IMR-90 (cell line): ENCODE measurements at places on chromosomes 16 and 17. TPM values are rescaled to one million over a fixed set of nuclear protein-coding genes. Genes with fewer than 3 reads are reported as not detected.

DNA sequence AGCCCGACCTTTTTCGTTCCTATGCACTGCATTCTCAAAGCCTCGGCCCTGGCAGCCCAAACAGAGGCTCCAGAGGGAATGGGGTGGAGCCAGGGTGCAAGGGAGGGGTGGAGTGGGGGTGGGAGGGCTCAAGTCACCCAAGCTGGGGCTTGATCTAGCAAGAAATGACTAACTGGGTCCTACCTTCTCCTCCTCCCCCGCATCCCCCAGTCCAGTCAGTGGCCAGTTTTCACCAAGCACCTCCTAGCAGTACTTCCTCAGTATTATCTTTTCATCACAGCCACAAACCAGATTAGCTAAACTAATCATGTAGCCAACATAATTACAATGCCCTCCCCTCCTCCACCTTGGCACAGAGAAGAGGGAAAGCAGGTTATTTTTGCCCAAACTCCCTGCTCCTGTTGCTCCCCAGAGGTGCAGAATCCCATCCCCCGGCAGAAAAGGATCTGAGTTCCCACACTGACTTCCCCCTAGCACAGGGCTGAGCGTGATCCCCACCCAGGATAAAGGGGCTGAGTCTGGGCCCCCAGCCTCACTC lies 2.2 kb downstream of the JUP start:
- peak; percentile 71 for DNase-seq
- H3K27me3 ChIP-seq: 0 out of 2 replicates have a peak, but pooled peaks cover 2% of the 10 kb centered on the region
- peaks cover 22% of the 10 kb centered on the region for H3K4me1 ChIP-seq
- peak overlapping the region; percentile 25 for H3K4me3 ChIP-seq
- peak overlapping the region; percentile 23 for H3K27ac ChIP-seq

GRCh38 chr17:75898791-75899190 lies 2.0 kb upstream of the TRIM65 start:
- H3K4me3 ChIP-seq: no peak overlapping the region
- no peak overlapping the region for H3K27ac ChIP-seq
- peaks cover 7% of the 10 kb centered on the region; the same call in 1 of the 2 replicates for H3K4me1 ChIP-seq

- DNase-seq: no peak
- H3K27me3 ChIP-seq: no peaks in the 10 kb centered on the region
- no peaks in the 10 kb centered on the region for H3K4me1 ChIP-seq
- no peak overlapping the region for H3K27ac ChIP-seq
- H3K36me3 ChIP-seq: peaks cover 2% of the 10 kb centered on the region; the same call in 1 of the 2 replicates
- H3K4me3 ChIP-seq: no peak overlapping the region
Measured at GRCh38 chr17:67452681-67453554, 75.8 kb downstream of the PITPNC1 start.

DNA sequence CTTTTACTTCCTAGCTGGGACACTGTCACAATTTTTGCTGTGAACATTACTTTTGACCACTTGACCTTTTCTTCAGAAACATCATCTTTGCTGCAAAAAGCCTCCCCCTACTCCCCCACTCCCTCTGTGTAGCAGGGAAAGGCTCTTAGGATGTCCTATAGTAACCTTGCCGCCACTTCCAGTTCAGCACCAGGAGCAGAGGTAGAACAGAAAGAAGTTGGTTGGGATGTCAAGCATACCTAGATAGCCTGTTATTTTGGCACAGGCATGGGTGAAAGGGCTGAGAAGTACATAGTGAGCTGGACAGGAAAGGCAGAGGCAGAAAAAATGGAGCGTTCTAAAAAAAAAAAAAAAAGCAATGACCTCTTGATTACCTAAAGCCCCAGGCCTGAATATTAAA lies 31.3 kb downstream of the SMIM36 start:
- H3K4me3 ChIP-seq: no peak overlapping the region
- H3K36me3 ChIP-seq: no peaks in the 10 kb centered on the region
- H3K27me3 ChIP-seq: peaks cover 4% of the 10 kb centered on the region

GRCh38 chr16:48608452-48608851 lies 1.5 kb downstream of the N4BP1 start:
- H3K4me1 ChIP-seq: peaks cover 22% of the 10 kb centered on the region
- DNase-seq: no peak
- peak overlapping the region; percentile 98 for H3K4me3 ChIP-seq
- H3K27ac ChIP-seq: no peak overlapping the region
- no peaks in the 10 kb centered on the region; the same call in none of the 2 replicates for H3K36me3 ChIP-seq

DNA sequence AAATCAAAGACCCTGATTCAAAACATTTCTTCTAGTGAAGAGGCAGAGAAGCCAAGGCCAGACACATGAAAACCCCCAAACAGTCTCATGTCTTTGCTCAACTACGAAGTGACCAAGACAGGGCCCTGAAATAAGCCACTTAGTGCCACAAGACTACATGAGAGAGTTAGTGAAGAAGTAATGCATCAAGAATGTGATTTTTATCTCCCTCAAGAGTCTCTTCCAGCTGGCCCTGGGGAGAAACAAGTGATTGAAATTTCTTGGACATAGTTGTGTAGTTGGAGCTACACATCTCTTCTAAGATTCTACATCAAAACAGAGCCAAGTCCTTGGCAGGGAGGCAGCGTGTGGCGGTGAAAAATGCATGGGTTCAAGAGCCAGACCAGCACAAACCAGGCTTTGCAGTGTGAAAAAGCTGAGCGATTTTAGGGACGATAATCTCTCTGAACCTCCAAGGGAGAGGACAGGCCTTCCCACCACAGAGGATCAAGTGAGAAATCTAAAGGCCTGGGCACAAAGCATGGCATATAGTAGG lies 30.6 kb downstream of the LYRM1 start:
- no peaks in the 10 kb centered on the region for H3K27me3 ChIP-seq
- H3K4me1 ChIP-seq: no peaks in the 10 kb centered on the region; the same call in 1 of the 2 replicates
- H3K4me3 ChIP-seq: no peak overlapping the region
- no peaks in the 10 kb centered on the region for H3K36me3 ChIP-seq

- peak; percentile 11 for DNase-seq
- no peaks in the 10 kb centered on the region for H3K36me3 ChIP-seq
- H3K4me1 ChIP-seq: no peaks in the 10 kb centered on the region
- no peaks in the 10 kb centered on the region for H3K27me3 ChIP-seq
Measured at GRCh38 chr16:59192551-59193199, 458.6 kb upstream of the GOT2 start.

DNA sequence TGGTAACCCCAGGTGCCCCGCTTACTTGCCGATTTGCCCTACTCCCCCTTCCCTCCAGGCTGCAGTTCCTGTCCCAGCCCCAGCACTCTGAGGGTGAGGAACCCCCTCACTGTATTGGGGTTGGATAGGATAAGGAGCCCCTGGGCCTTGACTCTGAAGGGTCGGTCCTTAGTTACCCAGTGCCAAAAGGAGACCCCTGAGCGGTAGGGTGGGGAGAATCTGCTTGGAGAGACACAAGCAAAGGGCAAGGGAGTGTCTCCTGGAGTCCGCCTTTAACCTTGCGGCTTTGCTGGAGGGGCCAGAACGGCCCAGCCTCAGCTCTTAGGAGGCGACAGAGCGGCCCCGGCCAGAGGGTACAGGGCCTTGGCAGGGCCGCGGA lies 13.0 kb downstream of the CARD14 start:
- peaks cover 6% of the 10 kb centered on the region for H3K4me1 ChIP-seq
- H3K27ac ChIP-seq: no peak overlapping the region
- peaks cover 24% of the 10 kb centered on the region for H3K27me3 ChIP-seq
- no peak overlapping the region for H3K4me3 ChIP-seq
- DNase-seq: no peak

DNA sequence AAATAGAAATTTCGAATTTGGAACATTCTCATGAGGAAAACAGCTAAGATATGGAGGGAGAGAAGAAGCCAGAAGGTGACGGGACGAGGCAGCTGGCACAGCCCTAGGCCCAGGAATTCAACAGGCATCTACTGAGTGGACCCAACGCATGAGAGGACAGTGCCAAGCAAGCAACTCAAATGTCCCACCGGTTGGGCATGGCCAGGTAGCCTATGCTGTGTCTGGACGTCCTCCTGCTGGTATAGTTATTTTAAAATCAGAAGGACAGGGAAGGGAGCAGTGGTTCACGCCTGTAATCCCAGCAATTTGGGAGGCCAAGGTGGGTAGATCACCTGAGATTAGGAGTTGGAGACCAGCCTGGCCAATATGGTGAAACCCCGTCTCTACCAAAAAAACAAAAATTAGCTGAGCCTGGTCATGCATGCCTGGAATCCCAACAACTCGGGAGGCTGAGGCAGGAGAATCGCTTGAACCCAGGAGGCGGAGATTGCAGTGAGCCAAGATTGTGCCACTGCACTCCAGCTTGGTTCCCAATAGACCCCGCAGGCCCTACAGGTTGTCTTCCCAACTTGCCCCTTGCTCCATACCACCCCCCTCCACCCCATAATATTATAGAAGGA lies 2.0 kb downstream of the GH1 start:
- H3K4me3 ChIP-seq: no peak overlapping the region
- H3K27me3 ChIP-seq: peaks cover 38% of the 10 kb centered on the region
- no peaks in the 10 kb centered on the region for H3K4me1 ChIP-seq
- DNase-seq: no peak

GRCh38 chr17:1518410-1518809 lies 2.0 kb upstream of the INPP5K start:
- H3K27ac ChIP-seq: no peak overlapping the region
- DNase-seq: no peak
- H3K27me3 ChIP-seq: no peaks in the 10 kb centered on the region

GRCh38 chr16:77336637-77337036 lies 98.2 kb downstream of the ADAMTS18 start:
- DNase-seq: no peak
- no peak overlapping the region for H3K4me3 ChIP-seq
- no peaks in the 10 kb centered on the region for H3K36me3 ChIP-seq

GRCh38 chr17:1870592-1870991 lies 40.8 kb downstream of the RPA1 start:
- no peaks in the 10 kb centered on the region for H3K27me3 ChIP-seq
- no peaks in the 10 kb centered on the region for H3K4me1 ChIP-seq
- H3K4me3 ChIP-seq: no peak overlapping the region
- H3K36me3 ChIP-seq: peaks cover 23% of the 10 kb centered on the region

- H3K4me3 ChIP-seq: no peak within 1 kb of the TSS
- no peaks in the 10 kb centered on the region for H3K36me3 ChIP-seq
- DNase-seq: peak; percentile 36
- H3K27ac ChIP-seq: no peak within 1 kb of the TSS
- H3K27me3 ChIP-seq: peaks cover 12% of the 10 kb centered on the region
- H3K4me1 ChIP-seq: no peaks in the 10 kb centered on the region
Measured at GRCh38 chr17:34269969-34270368, at the start of gene CCL7. CCL7 (plus strand) TSS chr17:34270221; CDS start chr17:34270291, 70 bp downstream.

GRCh38 chr16:14608111-14608566 lies 21.9 kb downstream of the PARN start:
- no peak overlapping the region for H3K27ac ChIP-seq
- no peaks in the 10 kb centered on the region for H3K27me3 ChIP-seq
- peaks cover 50% of the 10 kb centered on the region for H3K36me3 ChIP-seq
- no peak for DNase-seq
- no peaks in the 10 kb centered on the region for H3K4me1 ChIP-seq

DNA sequence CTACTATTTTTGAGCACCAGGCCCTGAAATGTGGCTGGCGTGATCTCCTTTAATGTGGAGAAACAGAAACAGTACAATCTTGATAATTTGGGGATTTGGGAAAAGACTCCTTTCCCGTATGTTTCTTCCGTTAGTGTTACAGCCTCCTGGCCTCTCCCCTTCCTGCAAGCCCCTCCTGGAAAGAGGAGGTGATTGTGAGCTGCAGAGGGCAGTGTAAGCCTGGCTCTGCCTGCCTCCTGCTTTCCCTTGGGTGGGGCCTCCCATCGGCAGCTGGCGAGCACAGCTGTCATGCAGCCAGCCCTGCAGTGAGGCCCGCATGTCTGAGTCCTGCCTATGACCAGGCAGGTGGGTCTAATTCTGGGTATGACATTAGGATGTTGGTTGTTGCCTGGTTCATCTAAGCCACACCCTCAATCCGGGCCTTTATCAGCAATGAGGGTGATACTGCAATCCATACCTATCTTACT lies 48.7 kb upstream of the WSB1 start:
- DNase-seq: peak; percentile 89
- peak overlapping the region; percentile 18; the same call in 1 of the 2 replicates for H3K4me3 ChIP-seq
- H3K27ac ChIP-seq: peak overlapping the region; percentile 78
- no peaks in the 10 kb centered on the region for H3K27me3 ChIP-seq
- H3K36me3 ChIP-seq: no peaks in the 10 kb centered on the region

DNA sequence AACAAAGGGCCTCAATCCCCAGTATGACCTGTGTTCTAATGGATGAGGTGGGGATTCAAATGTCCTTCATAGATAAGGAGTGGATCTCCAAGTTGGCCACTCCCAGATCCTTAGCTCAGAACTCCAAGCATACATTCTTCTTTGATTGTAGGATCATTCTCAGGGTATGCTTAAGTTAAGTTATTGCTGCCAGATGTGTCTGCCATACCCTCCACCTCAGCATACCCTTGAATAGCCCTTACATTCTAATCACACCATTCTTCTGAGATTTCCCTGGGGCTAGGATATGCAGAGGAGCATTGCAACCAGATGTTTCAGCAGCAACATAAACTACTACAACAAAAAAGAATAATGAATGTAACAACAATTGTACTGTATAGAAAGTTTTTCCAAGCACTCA lies 1.6 kb upstream of the KRTAP2-4 start:
- H3K27me3 ChIP-seq: no peaks in the 10 kb centered on the region
- no peak overlapping the region for H3K27ac ChIP-seq
- H3K4me1 ChIP-seq: peaks cover 5% of the 10 kb centered on the region; the same call in 1 of the 2 replicates
- peak; percentile 73 for DNase-seq
- no peaks in the 10 kb centered on the region for H3K36me3 ChIP-seq

DNA sequence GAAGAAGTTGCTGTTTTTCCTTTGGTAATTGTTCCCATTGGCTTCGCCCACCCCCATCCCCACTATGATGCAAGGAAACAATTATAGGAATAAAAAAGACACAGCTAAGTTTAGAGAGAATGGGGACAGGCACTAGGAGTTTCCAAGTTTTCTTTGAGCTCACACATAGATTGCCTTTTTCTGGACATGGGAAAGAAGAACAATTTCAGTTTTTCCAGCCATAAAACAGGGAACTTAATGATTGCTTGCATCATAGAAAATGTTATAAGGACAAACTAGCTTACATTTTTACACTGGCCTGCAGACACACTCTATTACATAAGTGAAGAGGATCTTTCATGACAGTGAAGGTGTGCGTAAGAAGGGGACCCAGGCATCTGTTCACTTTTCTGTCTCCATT lies 142.3 kb upstream of the ZFHX3 start:
- no peak for DNase-seq
- peaks cover 29% of the 10 kb centered on the region for H3K27me3 ChIP-seq
- no peak overlapping the region for H3K4me3 ChIP-seq
- no peaks in the 10 kb centered on the region for H3K4me1 ChIP-seq
- H3K36me3 ChIP-seq: no peaks in the 10 kb centered on the region

GRCh38 chr17:49327835-49328784 lies 33.9 kb downstream of the ZNF652 start:
- no peaks in the 10 kb centered on the region for H3K36me3 ChIP-seq
- H3K27ac ChIP-seq: no peak overlapping the region
- H3K4me1 ChIP-seq: peaks cover 3% of the 10 kb centered on the region; the same call in 1 of the 2 replicates
- H3K4me3 ChIP-seq: no peak overlapping the region
- no peaks in the 10 kb centered on the region for H3K27me3 ChIP-seq
- peak; percentile 9 for DNase-seq

- DNase-seq: peak; percentile 75
- H3K27ac ChIP-seq: peak overlapping the region; percentile 87
- H3K4me3 ChIP-seq: peak overlapping the region; percentile 41; the same call in 1 of the 2 replicates
Measured at GRCh38 chr17:50219939-50220465, 18.6 kb upstream of the COL1A1 start.

GRCh38 chr17:49739641-49740271 lies 24.2 kb downstream of the FAM117A start:
- peak; percentile 16 for DNase-seq
- H3K27ac ChIP-seq: no peak overlapping the region

Gene KRT33A
- polyA plus RNA-seq: not detected in 2 replicates

Gene IKZF3
- polyA plus RNA-seq: not detected in 2 replicates

Gene KRT20
- not detected in 2 replicates for polyA plus RNA-seq

Gene SLC22A31
- polyA plus RNA-seq: 5.0 and 5.5 TPM in 2 replicates

Gene NLRC3
- not detected in 2 replicates for polyA plus RNA-seq

Gene EPX
- polyA plus RNA-seq: not detected in 2 replicates

Gene COQ9
- 56.1 and 58.5 TPM in 2 replicates for polyA plus RNA-seq

Gene IFT20
- 40.0 and 46.3 TPM in 2 replicates for polyA plus RNA-seq

Gene FBXW10
- polyA plus RNA-seq: not detected in 2 replicates

Gene DPEP3
- not detected in 2 replicates for polyA plus RNA-seq
